HCT116 (cell line): ENCODE measurements at places on chromosomes 7 and 10.
A peak's percentile ranks its signal among the peaks of the same experiment; 100 is the strongest.

GRCh38 chr10:48941427-48942075, 1.9 kb upstream of the LRRC18 start:
- DNase-seq, result no peak

GRCh38 chr10:1394155-1394912, 338.1 kb downstream of the WDR37 start:
- no peak for DNase-seq

GRCh38 chr10:119253433-119254174, 46.2 kb downstream of the GRK5 start:
- peak; percentile 97 for DNase-seq

GRCh38 chr10:2680821-2681220, 386.5 kb upstream of the PFKP start:
- DNase-seq, result no peak

DNA sequence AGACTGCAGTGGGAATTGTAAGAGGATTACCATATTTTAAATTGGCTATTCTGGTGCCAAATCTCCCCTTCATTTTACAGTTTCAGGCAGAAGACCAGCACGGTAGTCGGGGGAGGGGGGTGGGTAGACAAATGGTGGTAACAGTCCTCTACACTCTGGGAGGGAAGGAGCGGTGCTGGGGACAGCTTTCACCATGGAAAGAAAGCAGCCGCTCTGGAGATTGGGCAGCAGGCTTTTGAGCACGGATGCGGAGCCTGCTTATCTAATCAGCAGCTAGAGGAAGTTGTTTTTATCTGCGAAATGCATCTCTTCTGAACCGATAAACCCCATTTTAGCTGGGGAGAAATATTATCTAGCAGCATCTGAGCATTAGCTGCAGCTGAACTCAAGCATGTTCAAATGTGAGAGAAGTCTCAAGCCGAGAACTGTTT, 28.7 kb downstream of the IKZF1 start:
- no peak for DNase-seq

DNA sequence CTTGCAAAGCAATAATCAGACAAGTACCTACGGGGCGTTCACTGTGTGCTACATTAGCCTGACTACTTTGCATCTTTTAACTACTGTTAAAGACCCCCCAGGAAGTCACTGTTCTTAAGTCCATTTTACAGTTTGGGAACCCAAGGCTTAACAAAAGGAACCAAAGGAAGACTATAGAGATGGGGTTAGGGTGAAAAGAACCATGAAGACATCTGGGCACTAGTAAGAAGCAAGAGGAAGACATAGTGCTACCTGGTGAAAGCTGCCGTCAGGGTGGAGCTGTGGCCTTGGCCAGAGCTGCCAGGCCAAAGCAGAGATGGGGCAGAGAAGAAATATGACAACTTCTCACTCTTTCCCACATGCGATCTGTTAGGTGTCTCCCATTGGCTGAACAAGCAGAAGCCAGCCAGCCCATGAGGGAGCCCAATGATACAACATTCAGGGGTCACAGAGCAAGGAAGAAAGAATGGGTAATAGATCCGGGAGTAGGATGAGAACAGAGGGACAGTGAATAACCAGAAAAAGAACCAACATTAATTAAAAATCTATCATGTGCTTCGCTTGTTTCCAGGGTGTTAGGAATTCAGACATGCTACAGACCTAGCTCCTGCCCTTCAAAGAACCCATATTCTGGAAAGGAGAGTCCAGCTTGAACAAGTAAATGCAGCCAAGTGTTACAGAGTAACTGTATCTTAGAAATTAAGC, 85.4 kb downstream of the ARID5B start:
- DNase-seq, result no peak

DNA sequence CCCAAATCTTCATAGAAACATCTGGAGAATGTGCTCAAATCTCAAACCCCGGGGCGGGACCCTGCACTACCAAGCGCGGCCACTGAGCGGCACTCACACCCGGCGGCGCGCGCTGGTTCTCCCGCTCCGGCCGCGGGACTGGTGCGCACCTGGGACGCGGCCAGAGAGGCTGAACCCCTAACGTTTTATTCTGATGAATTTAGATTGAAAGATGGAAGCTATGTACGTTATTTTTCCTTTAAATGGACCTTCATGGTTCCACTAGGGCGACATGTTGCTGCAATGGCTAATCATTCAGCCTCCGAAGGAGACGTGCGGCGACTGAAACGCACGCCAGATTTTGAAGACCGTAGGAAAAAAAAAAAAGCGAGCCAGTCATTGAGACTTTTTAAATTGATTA, 107.0 kb upstream of the INSIG1 start:
- DNase-seq, result no peak

DNA sequence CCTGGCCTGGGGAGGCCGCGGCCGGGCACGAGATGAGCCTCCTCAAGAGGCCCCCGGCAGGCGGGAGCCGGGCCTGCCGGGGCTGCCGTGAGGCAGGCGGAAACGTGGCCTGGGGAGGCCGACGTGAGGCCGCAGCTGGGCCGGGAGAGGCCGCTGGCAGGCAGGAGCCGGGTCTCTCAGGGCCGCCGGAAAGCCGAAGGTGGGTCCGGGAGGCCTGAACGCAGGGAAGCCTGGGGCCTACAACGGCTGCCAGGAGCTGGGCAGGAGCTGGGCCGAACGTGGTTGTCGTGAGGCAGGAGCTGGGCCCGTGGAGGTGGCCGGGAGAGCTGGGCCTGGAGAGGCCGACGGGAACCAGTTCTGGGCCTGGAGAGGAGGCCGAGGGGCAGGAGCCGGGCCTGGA, 171.9 kb downstream of the TPST1 start:
- DNase-seq, result no peak

DNA sequence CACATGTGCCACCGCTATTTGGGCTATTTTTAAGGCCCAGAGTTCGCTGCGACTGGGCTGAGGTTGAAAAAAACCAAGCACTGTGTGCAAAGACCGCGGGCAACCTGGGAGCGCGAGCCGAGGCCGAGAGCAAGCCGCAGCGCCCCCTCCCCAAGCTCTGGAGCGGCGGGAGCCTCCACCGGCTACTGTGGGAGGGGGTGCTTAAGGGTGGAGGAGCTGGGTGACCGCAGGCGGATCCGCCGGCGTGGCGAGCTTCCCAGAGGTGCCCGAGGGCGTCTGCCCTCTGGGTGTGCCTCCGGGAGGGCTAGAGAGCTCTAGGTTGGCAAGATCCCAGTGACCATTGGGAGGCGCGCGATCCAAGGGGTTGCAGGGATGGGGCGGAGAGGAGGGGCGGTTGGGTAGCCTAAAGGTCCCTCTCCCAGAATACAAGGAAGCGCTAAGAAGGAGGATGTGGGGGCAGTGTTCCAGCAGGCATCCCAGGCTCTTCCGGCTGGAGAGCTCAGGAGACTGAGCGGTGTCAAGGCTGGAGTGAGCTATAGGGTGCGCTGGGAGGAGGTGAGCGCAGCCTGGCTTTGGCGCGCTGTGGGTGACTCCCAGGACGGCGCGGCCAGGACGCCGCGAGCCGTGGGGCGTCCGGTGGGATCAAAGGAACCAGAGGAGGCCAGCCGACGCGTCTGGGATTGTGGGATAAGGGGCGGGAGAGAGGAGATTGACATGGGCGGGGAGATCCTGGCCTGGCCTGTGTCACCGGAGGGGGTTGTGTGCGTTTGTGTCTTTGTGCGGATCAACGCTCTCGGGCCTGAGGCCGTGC, 8.0 kb downstream of the DLX5 start:
- no peak for DNase-seq

DNA sequence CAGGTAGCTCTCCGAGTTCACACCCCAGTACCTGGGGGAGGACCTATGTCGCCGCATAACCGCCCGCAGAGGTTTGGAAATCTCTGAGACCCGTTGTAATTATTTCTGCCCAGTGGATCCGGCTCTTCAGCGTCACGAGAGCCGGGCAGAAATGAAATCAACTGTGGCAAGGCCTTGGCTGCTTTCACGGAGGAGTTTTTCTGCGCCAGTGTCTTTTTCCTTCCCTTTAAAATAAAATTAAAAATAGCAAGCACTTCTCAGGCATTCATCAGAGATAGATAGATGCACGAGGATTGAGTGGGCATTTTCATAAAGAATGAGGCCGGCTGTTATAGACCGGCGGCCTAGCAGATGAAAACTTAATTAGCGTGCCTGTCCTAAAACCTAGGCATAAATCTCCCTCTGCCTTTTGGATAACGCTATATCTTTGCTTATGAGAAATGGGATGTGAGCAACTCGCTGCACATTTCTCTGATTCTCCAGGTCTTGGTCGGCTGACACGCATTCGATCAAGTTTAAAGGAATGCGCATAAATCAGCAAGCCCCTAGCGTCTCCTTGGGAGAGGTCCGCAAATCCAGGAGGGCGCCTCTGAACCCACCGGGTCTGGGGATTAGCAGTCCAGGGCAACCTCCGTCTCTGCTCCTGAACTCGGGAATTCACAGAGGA, 6.4 kb downstream of the HOXA13 start:
- DNase-seq, result no peak

DNA sequence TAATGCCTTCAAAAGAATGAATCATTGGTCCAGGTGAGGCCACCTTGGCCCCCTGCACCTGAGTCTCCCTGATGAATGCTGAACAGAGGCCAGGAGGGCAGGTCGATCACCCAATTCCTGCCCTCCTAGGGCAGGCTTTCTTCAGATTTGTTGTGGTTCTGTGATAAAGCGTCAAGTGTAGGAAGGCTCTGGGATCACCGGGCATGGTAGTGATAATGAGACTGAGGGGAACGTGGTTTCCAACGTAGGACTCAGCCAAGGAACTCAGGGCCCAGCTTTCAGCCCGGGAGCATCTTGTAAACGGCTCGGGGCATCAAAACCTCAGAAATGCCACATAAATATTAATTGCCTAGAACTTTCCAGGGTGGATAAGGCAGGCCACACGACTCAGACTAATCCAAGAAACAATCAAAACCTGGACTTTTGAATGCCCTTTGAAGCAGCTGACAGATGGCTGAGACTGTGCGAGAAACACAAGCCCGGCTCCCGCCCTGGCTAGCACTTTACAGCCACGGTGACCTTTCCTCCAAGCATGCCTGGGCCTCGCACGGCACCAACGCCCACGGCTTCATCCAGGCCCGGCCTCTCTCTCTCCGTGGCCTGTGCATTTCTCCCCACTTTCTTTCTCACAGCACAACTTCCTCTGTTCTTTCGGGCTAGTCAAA, 239.3 kb upstream of the GRB10 start:
- DNase-seq, result no peak

DNA sequence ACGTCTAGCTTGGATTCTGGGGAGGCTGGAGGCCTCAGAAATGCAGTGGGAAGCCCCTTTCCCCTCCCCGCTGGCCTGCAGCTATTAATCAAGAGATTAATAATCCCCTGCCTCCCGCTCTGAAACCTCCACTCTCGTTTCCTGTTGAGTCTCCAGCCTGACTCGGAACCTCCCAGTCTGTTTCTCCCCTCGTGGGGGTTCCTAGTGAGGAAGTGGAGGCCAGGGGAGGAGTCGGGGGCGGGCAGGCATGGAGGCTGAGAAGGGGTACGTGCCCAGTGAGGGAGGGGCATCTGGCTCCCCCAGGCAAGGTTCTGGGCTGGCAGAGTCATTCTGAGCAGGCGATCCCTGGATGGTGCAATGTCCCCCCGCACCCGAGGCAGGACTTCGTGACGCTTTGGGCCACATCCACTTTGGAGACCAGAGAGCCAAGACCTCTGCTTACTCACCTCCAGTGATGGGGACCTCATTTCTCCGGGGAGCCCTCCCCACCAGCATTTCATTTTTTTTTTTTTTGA, 73.6 kb downstream of the COL26A1 start:
- no peak for DNase-seq

DNA sequence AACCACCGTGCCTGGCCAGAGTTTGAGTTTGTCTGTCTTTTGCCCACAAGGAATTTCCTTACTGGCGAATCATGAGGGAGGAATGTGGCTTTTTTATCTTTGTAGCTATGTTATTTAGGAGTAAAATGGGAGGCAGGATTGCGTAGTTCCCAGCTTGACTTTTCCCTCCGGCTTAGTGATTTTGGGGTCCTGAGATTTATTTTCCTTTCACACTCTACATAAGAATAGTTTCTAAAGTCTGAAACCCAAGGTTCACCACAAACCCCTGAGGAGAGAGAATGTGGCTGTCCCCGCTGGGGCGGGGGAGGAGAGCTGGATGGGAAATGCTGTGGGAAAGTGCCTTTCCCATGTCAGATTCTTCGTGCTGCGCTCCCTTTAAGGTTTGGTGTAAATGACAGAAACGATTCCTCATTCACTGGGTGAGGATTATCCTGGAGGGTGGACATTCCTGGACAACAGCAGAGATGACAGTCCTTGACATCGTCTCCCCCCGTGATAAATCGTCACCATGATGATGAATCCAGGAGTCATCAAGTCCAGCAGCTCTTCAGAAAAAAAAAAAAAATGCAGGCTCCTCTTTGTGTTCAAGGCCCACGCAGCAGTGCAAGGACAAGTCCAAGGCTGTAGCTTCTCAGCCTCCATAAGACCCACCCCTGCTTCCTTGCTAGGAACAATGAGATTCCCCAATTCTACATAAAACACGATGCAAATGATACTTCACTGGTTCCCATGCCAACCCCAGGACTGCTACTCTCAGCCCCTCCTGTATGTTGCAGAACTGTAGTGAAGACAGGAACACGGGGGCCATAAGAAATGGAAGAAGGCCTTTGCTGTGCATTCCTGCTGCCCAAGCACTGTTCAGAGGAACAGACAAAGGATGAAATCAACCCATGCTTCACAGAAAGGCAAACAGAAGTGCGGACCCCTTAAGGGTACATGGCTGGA, 233.1 kb downstream of the CCDC3 start:
- DNase-seq, result no peak

GRCh38 chr7:16419859-16420258, 1.5 kb downstream of the CRPPA start:
- no peak for DNase-seq

- no peak for DNase-seq
Observed at GRCh38 chr10:130982802-130983201, 328.7 kb downstream of the TCERG1L start.

DNA sequence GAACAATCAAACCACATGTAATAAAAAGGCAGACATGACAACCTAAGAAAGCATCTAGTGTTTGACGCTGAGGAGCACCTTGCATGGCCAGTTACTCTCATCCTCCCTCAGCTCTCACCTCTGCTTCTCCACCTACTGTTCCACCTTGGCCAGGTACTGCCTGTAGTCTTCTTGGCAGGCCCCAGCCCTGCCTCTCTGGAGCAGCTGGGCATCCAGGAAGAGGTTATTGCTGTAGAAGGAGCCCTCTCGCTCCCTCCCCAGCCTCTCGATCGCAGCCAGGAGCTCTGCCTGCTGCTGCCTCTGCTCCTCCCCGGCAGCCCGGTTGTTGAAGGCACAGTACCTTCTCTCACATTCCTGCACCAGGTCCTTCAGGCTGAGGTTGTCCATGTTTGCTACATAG, 9.7 kb downstream of the GIMAP5 start:
- DNase-seq, result no peak

GRCh38 chr10:104330168-104331110, 7.8 kb downstream of the ITPRIP start:
- DNase-seq, result no peak

DNA sequence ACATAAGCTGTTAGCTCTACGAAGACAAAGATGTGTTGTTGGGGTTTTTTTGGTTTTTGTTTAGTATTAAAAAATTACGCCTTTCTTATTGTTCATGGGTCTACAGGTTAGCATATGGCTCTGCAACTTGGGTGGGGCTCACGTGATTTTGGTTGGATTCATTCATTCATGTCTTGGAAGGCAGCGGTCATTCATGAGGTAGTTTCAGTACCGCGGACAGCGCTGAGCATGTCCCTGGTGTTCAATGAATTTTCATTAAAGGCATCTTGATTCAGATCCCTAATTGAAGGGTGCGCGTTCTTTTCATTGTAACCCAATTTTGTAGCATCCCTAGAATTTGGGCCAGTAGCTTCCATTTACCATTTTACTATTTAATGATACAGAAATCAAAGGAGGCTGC, 42.9 kb upstream of the TCERG1L start:
- DNase-seq, result no peak

GRCh38 chr10:28564905-28565304, 32.0 kb downstream of the WAC start:
- DNase-seq, result no peak
